Esophagus squamous epithelium (tissue), 5 donors: ENCODE measurements at places on chromosomes 13 and 19.

- DNase-seq = no peak
Observed at GRCh38 chr13:45820106-45820838, 31.3 kb downstream of the SIAH3 start.

DNA sequence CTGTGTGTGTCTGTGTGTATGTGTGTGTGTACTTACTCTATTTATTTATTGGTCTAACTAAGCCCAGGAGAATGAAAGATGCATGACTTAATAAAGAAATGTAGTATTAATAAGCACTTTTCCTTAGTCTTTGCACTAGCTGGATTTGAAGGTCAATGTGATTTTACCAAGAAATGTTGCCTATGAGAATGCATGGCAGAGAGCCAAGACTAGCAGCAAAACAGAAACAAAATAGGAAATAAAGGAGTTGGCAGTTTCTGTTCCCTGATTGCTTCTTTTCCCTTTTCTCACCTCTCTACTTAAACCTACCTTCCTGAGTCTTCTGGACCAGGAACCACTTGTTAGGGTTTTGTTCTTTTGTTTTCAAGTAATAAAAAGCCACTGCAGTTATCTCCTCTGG lies 286.1 kb downstream of the KCTD12 start:
- no peak for DNase-seq

DNA sequence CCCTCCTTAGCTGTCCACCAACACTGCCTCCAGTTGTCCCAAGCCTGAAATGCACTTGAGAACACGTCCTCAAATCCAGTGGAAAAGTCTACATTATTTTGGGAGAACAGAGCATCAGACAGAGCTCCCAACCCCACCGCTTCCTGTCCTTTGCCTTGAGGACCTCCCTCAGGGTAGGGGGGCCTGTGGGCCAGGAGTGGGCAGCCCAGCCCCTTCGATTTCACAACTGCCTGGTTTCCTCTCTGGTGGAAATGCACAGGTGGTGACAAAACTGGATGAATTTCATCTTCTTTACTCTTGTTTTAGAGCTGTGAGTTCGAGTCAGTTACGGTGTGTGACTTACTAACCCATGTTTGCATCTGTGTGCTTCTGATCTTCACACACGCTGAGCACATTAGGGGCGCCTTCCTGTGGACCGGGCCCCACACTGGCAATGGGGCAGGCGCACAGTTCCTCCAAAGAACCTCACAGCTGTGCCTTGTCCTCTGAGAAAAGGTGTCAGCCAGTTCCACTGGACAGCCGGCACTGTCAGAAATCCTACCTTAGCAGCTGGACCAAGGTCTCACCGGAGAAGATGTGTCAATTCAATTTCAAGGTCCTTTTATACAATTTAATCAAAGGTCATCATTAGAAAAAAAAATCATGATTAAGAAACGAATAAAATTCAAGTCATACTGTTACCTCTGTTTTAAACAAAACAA lies 80.2 kb downstream of the IRS2 start:
- no peak for DNase-seq

GRCh38 chr13:44165889-44166496 lies 207.6 kb upstream of the SERP2 start:
- no peak for DNase-seq

- no peak for DNase-seq
Observed at GRCh38 chr13:29817604-29818378, 32.6 kb downstream of the UBL3 start.

DNA sequence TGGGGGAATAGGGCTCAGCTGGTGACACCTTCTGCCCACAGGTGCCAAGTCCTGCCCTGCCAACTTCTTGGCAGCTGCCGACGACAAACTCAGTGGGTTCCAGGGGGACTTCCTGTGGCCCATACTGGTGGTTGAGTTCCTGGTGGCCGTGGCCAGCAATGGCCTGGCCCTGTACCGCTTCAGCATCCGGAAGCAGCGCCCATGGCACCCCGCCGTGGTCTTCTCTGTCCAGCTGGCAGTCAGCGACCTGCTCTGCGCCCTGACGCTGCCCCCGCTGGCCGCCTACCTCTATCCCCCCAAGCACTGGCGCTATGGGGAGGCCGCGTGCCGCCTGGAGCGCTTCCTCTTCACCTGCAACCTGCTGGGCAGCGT lies 2.1 kb downstream of the P2RY11 start:
- no peak for DNase-seq

DNA sequence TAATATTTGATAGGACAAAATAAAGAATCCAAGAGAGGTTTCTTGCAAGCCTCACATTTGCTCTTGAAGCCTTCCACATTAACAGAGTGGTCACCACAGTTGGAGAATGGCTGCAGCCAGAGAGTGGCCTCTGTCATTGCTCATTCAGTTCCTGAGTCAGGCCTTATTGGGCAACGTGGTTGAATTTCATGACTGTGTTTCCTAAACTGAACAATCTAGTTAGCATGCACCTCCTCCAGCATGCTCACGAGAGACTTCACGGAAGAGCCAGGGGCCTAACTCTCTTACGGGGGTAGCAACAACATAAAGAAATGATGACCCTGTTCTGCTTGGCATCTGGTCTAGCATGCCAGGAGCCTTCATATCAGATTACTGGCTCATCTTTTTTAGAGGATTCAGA lies 9.6 kb upstream of the UBL3 start:
- no peak for DNase-seq

GRCh38 chr13:57326532-57326931 lies 159.5 kb downstream of the PRR20E start:
- DNase-seq = no peak

- DNase-seq = no peak
Observed at GRCh38 chr13:25147638-25148401, 24.3 kb downstream of the AMER2 start.

DNA sequence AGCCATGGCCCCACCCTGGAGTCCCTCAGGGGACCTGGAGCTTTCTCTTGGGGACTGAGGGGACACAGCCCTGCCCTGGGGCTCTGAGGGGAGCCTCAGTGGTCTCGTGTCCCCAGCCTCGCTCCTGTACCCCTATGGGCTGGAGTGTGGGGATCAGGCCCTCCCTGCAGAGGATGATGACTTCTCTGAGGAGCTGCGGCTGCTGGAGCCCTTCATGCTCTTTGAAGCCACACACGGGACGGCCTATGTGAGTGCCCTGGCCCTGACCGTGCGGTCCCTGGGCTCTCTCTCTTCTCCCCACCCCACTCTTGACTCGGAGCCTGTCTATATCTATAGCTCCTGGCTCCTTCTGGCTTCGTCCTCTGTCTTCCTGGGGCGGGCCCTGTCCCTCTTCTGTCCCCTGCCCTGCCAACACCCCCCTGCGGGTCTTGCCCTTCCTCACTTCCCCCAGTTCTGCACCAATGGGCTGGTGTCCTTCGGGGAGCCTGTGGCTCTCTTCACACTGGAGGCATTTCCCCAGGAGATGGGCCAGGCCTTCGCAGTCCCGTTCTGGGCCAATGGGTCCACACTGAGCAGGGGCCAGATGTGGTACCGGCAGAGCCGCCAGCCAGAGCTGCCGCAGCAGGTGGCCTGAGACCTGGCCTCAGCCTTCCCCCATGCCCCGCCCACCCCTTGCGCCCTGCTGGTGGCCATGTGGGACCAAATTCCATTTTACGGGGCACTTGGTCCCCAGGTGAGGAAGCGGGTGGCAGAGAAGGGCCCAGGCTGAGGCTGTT lies 33.1 kb downstream of the HPN start:
- DNase-seq = no peak
